Caudate nucleus (tissue), 63 donors: ENCODE measurements at places on chromosomes 1 and 21.

- no peak for DNase-seq
These were observed 93.0 kb downstream of the ABCA4 start for GRCh38 chr1:94027721-94028515.

DNA sequence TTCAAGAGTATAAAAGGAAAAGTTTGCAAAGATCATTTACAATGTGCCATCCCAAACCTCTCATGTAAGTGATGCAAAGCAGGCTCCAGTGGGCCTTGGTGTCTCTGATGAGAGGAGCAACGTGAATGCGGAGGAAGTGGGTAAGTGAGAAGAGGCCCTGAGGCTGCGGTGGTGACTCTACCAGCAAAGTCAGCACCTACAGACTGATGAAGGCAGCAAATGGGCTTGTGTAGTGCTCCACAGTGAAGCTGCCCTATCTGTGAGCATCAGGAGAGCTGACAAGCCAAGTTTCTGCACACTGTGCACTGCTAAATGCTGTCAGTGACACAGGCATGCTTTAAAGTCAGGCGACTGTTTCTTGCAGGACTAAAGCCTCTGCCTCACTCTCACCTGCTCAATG is 15.6 kb upstream of the RAP1A start:
- no peak for DNase-seq

DNA sequence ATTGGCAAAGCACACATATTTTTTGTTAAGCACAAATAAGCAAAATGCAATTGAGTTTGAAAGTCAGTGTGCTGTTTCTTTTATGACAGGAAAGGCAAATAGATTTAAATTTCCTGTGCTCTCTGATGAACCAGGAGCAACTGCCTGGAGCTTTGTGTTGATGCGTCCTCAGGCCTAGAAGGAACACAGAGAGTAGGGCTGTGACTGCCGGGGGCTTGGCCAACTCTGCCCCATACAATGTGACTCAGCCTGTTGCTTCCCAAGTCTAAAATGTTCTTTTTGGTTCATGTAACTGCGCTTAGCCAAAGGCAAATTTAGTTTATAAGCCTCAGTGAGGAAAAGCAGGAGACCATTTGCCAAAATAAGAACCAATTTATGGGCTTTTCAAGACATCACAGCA is 37.5 kb downstream of the TOR1AIP2 start:
- DNase-seq = no peak

DNA sequence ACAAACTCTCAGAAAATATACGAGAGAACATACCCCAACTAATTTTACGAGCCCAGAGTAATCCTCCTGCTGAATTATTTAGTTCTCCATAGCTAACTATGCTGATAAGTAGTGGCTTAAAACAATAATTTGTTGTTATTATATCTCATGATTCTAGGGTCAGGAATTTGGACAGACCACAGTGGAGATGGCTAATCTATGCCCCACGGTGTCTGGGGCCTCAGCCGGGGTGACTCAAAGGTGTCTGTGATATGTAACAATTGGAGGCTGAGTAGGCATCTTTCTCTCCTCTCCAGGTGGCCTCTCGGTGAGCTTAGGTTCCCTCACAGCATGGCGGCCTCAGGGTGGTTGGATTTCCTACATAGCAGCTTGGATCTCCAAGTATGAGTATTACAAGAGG is 35.4 kb upstream of the FOXO6 start:
- DNase-seq = no peak

DNA sequence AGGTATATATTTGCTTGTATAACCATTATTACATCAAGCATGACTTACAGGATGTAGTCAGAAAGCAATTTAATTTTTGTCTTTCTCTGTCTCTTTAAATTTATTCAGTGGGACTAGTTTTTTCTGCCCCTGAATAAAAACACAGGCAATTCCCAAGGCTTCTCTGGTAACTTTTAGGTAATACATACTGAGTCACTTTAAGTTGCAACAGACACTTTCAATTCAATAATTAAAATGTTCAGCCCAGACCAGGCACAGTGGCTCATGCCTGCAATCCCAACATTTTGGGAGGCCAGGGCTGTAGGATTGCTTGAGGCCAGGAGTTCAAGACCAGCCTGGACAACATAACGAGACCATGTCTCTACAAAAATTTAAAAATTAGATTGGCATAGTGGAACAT is 12.3 kb downstream of the SLC44A3 start:
- no peak for DNase-seq

GRCh38 chr1:89464008-89464407 is 60.6 kb upstream of the LRRC8B start:
- DNase-seq = no peak

DNA sequence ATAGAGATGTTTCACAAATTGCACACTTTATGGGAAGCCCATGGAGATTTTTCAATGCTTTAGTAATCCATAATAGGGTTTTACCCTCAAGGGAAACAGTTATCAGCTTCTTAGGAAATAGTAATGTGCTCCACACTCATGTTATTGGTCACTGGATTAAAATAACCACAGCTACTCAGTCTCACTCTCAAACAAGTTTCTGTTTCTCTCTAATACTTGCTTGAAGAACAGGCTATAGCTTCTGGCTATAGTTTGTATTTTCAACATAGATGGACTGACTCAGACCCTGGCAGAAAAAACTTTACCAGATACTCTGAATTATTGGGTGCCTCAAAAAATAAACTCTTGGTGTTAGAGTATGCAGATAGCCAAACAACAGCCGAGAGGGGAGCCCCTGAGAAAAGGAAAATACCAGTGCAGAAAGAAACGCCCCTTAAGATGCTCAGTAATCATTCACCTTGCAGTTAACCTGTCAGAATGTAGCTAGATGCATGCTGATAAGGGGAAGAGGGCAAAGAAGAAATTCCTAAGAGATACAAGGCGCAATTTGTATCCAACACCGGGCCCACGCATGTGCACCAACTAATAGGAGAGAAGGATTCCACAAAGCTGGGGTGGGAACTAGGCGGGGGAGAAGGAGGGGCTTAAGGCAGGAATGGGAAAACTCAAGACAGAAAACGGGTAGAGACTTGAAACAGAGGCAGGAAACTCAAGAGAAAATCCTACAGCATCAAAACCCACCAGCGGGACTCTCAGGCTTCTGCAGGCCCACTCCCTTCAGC is 30.4 kb upstream of the PDE4B start:
- DNase-seq = no peak
